Astrocyte of the hippocampus (primary cell): ENCODE measurements at places on chromosomes 6 and 20.

DNA sequence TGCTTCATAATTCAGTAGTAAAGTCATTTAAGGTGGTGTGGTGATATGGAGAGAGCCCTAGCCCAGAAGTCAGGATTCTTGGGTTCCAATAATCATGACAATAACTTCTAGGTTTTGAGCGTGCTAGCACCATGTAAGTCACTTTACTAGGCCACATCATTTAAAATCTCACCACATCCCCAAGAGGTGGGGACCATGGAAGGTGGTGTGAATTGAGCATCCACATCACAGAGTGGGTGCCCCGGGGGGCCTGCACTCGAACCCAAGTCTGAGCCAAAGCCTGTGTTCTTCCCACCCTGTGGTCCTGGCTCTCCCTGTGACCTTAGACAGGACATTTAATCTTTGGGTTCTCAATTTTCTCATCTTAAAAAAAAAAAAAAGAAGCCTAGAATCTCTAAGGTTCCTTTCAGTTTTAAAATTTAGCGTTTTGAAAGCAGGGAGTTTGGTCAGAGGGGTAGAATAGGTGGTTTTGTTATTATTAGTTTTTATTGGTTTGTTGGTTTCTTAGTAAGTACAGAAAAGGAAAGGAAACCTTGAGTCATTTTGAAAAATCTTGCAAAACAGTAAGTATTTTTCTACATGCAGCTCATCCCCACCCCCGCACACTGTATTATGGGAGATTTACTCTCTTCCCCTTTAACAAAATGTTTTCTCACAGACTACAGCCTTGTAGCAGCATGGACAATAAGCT lies 26.4 kb downstream of the ARMC2 start:
- peak; percentile 4 for DNase-seq

DNA sequence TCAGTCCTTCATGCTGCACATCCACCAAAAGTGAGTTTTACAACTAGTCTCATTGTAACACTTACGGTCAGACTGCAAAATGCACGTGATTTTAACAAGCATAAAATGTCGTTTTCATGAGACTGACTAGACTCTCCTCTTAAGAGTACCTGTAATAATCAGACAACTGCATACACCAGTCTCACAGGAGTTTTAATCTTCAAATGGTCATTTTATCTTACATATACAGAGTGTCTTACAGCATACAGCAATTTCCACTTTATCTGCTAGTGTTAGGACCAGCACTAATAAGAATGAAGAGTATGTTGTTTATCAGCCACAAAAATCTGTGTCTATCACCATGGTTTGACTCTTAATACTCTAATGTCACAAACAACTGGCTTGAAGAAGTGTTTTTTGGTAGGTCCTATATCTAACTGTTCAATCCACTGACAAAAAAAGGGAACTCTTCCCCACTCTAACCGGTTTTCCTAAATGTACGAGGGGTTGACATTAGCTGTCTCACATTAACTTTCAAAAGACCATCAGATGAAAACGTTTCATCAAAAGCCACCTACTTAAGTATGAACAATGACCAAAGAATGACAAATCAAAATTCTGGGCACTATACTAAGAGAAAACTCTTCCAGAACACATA lies 1.5 kb upstream of the ASF1A start:
- peak; percentile 34 for DNase-seq

GRCh38 chr6:90502381-90502780 lies 84.5 kb downstream of the MAP3K7 start:
- DNase-seq: no peak

DNA sequence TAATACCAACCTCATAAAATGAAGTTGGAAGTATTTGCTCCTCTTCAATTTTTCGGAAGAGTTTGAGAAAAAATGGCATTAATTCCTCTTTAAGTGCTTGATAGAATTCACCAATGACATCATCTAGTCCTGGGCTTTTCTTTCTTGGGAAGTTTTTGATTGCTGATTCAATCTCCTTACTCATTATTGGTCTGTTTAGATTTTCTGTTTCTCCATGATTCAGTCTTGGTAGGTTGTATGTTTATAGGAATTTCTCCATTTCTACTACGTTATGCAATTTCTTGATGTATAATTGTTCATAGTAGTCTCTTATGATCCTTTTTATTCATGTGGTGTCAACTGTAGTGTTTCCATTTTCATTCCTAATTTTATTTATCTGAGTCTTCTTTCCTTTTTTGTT lies 176.9 kb upstream of the PRND start:
- peak; percentile 25 for DNase-seq

DNA sequence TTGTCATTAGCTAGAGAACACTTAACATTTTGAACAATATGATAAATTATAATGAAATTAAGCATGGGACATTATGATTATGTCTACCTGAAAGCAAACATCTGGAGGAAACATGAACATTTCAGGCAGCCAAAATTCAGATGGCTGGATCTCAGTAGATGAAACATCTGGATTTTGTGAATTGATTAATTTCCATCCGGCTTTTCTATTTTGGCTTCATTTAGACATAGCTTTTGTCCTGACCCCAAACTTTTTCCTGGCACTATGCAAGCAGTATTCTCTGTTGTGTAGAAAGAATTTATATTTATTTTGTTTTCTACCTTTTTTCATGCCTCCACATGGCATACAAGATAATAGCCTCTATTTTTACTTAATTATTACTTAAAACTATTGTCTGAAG lies 186.3 kb downstream of the OGFRL1 start:
- DNase-seq: no peak

GRCh38 chr6:125519367-125519766 lies 217.6 kb upstream of the HDDC2 start:
- peak; percentile 17 for DNase-seq

- DNase-seq: peak; percentile 22
These were observed 60.6 kb upstream of the FAM184A start for GRCh38 chr6:119138906-119139541.

DNA sequence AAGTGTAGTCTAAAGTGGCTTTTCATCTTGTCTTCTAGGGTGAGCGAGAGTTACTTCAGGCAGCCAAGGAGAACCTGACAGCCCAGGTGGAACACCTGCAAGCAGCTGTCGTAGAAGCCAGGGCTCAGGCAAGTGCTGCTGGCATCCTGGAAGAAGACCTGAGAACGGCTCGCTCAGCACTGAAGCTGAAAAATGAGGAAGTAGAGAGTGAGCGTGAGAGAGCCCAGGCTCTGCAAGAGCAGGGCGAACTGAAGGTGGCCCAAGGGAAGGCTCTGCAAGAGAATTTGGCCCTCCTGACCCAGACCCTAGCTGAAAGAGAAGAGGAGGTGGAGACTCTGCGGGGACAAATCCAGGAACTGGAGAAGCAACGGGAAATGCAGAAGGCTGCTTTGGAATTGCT lies 27.1 kb downstream of the C20orf173 start:
- no peak for DNase-seq

DNA sequence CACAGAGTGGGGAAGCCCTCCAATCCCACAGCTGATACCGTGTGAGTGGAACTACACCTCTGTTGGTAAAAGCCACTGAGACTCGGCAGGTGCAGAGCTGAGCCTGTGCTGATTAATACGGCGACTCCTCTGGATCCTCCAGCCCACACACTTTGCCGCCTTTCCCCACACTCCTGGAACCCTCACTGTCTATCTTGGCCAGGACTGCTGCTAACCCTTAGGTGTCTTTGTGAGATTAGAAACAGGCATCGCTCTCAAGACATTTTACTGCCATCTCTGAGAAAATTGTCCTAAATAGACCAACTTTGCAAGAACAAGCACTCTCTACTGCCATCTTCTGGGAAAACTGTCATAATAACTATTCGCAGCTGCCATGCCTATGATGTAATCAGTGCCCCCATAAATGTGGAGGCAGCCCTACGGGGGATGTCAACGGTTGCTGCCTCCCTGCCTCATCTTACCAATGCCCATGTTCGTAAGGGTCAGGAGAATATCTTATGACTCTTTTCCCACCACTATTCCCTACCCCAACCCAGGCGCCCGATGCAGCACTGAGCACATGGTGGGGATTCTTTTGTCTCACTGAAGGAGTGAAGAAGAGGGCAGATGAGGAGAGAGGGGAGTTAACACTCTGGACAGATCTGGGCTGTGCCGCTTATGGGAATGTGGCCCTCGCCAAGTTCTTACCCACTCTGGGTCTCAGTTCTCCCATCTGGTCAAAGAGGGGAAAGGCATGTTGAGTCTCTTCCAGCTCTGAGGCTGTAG lies 26.1 kb upstream of the KCNB1 start:
- DNase-seq: peak; percentile 62

DNA sequence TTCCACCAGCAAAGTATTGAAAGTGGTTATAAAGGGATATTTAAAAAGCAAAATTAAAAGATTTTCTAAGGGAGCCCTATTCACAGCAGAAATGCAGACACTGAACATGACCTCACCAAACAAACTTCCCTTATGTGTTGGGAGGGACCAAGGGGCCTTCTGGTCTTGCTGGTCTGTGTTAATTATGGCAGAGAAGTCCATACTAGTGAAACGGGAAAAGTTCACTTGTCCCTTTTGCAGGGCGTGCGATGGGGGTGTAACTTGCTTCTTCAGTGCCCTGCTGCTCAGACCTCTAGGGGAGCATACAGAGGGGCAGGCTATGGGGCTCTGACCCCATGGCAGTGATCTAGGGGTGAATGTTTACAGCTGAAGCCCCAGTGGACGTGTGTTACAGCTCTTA lies 53.0 kb upstream of the ZNF337 start:
- no peak for DNase-seq

DNA sequence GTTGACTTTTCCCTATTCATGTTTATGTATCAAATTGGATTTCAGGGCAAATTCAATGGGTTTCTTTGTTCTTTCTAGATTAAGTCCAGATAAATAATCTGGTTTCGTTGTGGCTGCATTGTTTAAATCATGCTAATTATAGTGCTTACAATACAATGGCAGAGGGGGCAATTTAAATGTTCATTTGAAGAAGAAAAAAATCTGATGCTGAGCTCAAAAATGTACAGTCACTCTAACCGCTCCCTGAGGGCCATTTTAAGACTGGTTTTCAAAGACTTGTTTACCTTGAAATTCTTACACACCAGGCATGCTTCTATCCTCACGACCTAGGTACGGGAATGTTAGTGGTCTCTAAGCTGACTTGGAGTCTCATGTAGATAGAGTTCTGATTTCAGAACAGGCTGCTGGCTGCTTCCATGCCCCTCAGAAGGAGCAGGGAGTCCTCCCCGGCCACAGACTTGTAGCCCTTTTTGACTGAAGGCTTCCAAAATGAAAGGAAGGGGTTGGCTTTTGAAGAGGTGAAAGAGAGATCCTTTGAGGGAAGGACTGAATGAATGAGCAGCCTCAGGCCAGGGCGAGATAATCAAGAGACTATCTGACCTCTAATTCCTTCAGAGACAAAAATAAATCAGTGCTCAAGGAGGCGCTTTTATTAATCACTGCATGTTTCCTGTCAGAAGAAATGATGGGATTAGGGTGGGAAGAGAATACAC lies 86.1 kb upstream of the ZNF217 start:
- DNase-seq: peak; percentile 29

GRCh38 chr6:106883808-106884262 lies 90.7 kb downstream of the CD24 start:
- no peak for DNase-seq

GRCh38 chr20:62494980-62495748 lies 19.4 kb upstream of the GATA5 start:
- no peak for DNase-seq

DNA sequence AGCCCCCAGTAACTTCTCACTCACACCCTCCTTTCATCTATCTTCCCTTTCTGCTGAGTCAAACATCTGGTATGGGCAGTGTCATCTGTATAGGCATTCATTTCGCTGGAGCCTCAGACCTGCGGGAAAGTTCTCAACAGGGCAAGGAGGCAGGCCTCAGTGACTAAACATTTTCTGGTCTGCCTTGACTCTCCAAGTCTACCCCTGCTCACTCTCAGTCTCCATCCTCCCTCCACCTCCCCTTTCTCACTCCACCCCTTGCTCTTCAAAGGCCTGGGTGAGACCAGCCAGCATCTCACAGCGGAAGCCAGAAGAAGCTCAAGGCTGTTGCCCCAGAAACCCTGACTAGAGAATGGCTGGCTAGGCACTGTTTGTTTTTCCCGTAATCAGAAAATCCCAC lies 105.0 kb upstream of the BEND6 start:
- peak; percentile 66 for DNase-seq

DNA sequence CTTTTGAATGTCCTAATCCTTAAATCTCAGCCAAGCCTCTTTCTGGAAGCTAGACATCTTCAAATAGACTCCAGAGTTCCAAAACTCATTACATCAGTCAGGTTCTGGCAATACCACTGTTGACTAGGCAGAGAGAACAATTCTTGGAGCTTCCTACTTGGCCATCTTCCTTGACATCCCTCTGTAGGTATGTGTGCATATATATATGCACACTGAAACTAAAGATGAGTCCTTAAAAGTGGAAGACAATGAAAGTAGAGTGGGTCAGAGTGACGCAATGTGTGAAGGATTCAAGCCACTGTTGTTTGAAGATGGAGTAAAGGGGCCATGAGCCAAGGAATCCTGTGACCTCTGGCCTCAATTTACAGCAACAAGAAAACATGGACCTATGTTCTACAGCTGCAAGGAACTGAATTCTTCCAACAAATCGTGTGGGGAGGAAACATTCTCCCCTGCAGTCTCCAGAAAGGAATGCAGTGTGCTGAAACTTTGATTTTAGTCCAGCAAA lies 18.7 kb upstream of the DUSP22 start:
- peak; percentile 6 for DNase-seq

DNA sequence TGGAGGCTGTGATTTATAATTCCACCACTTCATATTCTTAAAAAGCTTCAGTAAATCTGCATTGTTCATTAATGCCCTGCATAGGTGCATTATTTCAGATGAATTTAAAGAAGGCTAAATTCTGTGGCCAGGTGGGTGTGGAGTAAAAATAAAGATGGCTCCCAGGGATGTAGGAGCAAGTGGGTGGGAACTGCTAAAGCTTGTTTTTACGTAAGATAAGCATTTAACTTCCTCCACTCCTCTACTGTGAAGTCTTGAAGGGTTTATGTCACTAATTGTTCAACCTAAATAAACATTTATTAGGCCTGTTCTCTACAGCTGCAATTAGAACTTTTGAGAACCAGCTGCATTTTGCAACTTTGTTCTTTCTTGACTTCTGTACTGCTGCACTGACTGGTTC lies 6.8 kb upstream of the SLC35B3 start:
- DNase-seq: no peak

GRCh38 chr6:158283304-158283980 lies 28.8 kb upstream of the TULP4 start:
- peak; percentile 84 for DNase-seq
